Astrocyte (in vitro differentiated cells and primary cell): ENCODE measurements at places on chromosomes 1 and 21.

- DNase-seq = no peak
Observed at GRCh38 chr1:236239092-236239585, 42.6 kb downstream of the ERO1B start.

GRCh38 chr1:171084091-171084490 is 6.6 kb upstream of the FMO3 start:
- DNase-seq = no peak

GRCh38 chr1:67745875-67746698 is 61.1 kb downstream of the GADD45A start:
- DNase-seq = peak; percentile 63

- no peak for DNase-seq
Observed at GRCh38 chr1:183301239-183301638, 115.2 kb downstream of the LAMC2 start.

- no peak for DNase-seq
Observed at GRCh38 chr1:4172644-4173599, 272.9 kb upstream of the C1orf174 start.

- no peak for DNase-seq
Observed at GRCh38 chr21:36454093-36454531, 25.8 kb downstream of the CLDN14 start.

DNA sequence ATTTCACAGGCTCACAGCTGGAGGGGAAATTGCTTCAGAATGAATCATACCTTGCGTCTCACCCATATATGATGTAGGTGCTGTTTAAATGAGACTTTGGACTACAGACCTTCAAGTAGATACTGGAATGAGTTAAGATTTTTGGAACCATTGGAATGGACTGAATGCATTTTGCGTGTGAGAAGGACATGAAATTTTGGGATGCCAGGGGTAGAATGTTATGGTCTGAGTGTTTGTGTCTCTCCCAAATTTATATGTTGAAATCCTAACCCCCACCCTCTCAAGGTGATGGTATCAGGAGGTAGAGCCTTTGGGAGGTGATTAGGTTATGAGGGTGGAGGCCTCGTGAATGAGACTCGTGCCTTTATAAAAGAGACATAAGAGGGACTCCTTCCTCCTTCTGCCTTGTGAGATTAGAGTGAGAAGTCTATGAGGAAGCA is 41.4 kb downstream of the KCNK1 start:
- peak; percentile 22 for DNase-seq
